ENCODE measurements at places on chromosomes 2 and 18.

GRCh38 chr2:97359861-97360584 is 229.7 kb downstream of the ANKRD36B start:
- DNase-seq = no peak

DNA sequence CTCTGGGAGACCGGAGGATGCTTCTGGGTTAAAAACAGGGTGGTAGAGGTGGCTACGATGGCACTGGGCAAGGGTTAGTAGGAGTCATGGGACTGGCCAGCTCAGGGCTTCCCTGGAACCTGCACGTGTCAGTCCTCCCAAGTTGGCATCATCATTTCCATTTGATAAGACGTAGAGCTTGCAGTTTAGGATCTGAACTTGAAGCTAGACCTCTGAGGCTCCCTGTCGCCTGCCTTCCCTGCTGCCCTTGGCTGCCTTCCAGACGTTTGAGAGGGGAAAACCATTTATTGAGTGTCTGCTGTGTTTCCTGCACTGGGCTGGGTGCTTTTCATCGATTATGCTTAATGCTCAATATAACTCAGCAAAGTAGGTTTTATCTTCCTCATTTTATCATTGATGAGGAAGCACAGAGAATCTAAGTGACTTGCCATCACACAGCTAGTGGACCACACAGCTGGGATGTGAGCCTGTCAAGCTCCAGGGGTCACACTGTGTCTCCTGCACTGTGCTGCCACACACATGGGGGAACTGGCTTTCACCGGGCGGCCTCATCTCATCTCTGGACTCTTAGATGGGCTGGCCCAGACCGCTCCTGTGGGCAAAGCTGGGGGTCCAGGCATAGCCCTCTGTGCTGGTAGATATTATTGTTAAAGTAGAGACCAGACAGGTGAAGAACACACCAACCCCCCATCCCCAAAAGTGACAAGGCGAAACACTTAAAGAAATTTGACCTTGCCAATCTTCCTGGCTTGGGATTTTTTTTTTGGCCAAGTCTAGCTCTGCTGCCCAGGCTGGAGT is 7.8 kb downstream of the NT5DC4 start:
- DNase-seq = no peak

DNA sequence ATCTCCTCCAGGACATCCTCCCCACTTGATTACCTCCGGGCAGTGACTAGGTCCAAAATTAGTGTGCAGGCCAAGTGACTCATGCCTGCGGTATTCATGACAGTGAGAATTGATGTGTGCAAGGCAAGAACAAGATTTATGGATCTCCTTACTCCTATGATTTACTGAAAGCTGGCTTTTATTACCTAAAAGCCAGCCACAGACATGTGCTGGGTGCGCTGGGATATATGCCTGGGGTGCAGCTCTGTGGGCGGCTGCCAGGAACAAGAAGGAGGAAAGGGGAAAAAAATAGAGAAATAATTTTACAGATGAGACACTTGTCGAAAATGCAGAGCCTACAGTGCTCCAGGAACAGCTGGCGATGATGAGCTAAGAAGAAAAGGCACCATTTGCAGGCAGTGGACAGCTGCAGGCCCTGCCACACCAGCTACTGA is 359.3 kb downstream of the CMPK2 start:
- DNase-seq = peak; percentile 33

DNA sequence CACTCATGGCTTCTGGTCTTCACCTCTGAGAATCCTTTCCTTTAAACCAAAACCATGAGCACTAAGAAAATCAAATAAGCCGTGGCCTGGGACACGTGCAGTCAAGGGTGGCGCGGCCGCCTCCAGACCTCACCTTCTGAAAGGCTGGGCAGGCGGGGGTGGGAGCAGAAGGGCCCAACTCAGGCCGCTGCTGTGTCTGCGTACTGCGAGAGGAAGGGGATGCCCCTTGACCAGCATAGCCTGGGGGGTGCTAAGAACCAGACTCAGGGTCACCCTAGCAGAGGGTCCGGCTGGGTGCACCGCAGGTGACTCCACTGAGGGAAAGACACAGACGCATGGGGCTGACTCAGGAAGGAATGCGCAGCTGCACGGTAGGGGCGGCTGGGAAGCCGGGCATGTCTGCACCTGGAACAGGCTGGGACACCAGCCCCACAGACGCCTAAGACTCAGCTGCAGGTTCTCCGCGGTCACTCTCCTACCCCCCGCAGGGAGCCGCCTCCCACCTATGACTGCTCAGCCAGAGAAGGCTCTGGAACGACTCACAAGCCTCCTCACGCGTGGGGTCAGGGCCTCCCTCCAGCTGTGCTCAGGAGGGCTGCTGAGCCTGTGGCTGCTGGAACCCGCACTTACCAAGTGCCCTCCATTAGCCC is 432.4 kb upstream of the MYT1L start:
- no peak for DNase-seq

GRCh38 chr18:74499633-74500032 is 3.5 kb downstream of the CNDP2 start:
- no peak for DNase-seq

- DNase-seq = no peak
Measured at GRCh38 chr2:239577935-239578334, 177.1 kb upstream of the HDAC4 start.

DNA sequence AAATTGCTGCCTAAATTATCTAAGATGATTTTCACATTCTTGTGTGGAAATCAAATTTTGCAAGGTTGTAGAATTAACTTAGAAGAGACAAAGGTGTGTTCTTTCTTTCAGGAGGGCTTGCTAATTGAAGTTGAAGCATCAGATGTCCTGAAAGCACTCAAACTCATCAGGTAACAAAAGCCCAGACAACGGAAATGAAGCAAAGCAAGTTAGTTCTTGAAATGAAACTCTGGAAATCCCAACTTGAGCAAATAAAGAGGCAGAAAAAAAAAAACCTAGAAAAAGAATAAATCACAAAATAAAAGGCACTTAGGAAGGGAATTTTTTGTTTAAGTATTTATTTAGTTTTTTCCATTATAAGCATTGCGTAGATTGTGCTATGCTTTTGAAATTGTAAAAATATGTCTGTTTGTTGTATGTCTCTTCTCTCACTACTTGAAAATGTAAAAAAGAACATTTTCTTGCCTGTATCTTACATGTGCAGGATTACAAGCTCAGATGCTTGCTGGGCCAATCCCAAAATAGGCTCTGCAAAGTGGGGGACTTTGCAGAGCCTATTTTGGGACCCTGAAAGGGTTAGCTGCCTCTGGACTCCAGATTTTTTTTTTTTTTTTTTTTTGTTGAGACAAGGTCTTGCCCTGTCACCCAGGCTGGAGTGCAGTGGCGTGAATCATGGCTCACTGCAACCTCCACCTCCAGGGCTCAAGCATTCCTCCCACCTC is 46.7 kb downstream of the FAM161A start:
- no peak for DNase-seq

GRCh38 chr18:60145776-60146175 is 226.8 kb downstream of the MC4R start:
- DNase-seq = no peak

GRCh38 chr18:11176481-11176881 is 27.1 kb upstream of the PIEZO2 start:
- DNase-seq = peak; percentile 18

- no peak for DNase-seq
Measured at GRCh38 chr2:74278176-74278575, 65.0 kb downstream of the SLC4A5 start.

- no peak for DNase-seq
Measured at GRCh38 chr2:45813003-45813941, 161.8 kb downstream of the PRKCE start.

DNA sequence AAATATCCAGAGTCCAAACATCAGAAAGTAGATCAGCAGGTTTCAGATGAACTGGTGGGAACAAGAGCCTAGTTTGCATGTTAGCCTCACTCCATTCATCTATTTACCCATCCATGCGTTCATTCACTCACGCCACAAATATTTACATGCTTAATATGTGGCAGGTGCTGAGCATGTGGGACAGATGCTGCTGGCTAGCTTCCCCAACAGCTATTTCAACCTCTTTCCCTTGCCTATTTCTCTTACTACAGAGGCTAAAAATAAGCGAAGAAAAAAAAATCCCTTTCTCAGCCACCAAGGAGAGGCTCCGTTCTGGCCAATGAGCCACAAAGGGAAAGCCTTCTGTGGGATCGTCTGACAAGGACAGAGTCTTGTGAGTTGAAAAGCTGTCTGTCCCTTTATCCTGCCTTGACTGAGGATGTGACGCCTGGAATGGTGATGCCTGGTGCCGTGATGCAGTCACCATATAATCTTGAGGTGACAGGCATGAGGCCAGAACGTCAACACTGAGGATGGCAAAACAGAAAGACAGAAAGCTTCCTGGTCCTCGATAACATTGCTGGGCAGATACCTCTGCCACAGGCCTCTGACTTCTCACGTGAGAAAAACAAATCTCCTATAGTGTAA is 78.2 kb downstream of the KCTD1 start:
- no peak for DNase-seq

DNA sequence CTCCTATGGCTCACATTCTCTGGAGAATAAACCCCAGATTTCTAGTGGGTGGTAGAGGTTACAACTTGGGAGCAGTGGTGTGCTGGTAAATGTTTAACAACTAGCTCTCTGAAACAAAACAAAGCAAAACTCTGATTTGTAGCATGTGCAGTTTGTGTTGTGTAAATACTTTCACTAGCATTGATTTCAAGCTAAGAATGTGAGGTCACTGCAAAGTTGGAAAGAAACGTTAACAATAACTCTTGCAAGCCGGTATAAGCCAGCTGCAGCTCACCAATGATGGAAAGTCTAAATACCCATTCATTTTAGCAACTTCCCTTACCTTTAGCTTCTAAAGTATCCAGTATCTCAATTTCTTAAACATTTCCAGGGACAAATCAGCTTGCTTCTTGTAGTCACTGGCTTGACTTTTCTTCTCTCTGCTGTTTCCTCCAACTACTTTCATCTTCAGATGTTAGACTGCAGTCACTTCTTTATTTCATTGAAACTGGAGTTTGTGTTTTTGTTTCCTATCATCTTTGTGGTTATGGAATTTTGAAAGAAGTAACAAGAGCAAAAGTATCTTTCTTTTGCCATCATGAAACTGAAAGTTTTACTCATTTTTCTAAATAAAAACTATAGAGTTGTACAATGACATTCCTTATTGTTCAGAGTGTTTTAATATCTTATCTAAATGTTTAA is 140.2 kb downstream of the PLCL1 start:
- no peak for DNase-seq

- DNase-seq = peak; percentile 78
Measured at GRCh38 chr18:68714712-68715496, at the start of gene TMX3. TSS of gene TMX3 (minus strand) at chr18:68715108. CDS start at chr18:68714981, 127 bp downstream.

GRCh38 chr2:217873371-217873770 is 129.4 kb downstream of the TNS1 start:
- no peak for DNase-seq

- no peak for DNase-seq
Measured at GRCh38 chr2:122886479-122887145, 1131.2 kb downstream of the TSN start.

DNA sequence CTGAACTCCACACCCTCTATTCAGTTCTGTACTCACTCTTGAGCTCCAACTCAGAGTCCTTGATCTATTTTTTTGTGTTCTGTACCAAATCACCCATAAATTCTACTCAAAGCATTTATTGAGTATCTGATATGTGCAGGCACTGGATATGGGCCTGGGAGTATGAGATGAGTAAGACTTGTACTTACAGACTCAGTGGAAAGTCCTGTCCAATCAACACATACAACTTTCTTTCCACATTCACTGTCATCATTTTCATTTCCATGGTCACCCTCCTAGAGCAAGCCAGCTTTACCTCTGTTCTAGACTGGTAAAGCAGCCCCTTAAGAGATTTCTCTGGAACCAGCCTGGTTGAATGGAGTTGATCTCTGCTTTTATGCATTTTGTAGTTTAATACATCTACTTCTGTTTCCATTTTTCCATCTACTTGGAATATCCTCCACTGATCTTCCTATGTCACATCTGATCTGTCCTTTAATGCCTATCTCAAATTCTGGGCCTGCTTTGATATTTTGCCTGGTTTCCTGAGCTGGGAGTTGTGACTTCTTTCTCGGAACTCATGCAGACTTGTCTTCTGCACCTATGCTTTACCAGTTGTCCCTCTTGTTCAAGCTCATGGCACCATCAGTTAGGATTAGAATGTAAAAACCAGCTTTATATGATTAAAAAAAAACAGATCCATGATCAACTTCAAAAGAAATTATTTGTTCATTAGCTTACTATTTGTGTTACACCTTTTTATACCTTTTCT is 96.9 kb upstream of the GLS start:
- DNase-seq = no peak

- DNase-seq = no peak
Measured at GRCh38 chr2:237967463-237967951, 693 bp downstream of the UBE2F start.

- no peak for DNase-seq
Measured at GRCh38 chr2:241559323-241560161, 997 bp downstream of the BOK start.

- no peak for DNase-seq
Measured at GRCh38 chr2:120701096-120701495, 34.6 kb upstream of the GLI2 start.

DNA sequence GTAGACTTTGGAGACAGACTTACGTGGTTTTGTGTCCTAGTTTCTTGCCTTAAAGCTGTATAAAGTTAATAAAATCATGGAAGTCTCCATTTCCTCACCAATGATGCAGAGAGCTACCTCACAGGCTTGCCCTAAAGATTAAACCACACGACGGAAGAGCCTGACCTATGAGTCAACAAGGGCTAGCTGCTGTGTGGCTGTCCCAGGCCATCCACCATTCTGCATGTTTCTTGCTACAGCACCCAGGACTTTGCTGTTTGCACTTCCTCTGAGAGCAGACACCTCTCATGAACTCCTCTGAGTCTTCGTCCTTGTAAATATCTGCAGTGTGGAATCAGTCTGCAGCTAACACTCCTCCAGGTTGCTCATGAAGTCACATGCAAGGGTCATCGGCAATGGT is 160.0 kb upstream of the TRIB2 start:
- DNase-seq = no peak

GRCh38 chr2:51994123-51994763 is 962.3 kb upstream of the NRXN1 start:
- DNase-seq = no peak

DNA sequence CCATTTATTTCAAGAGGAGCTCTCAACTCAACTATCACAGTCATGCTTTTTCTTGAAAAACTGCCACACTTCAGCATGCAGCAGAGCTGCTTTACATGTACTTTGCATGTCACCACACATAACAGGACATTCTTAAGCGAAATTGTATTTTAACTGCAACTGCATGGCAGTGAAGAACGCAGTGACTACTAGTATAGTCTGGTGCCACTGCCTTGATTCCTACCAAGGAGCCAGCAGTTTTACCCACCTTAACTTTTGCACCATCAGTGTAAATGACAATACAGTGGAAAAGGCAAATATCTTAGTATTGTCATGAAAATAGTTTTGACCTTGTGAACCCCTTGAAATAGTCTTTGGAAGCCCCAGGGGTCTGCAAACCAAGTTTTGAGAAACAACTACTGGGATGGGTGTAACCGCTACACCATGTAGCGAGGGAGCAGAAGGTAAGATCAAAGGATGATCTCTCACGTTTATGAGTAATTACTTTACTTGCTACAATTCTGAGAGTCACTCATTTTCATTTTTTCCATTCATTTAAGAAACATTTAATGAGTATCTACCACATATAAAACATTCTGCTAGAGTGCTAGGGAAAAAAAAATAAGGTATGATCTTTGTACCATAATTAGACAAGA is 32.3 kb upstream of the MPP4 start:
- no peak for DNase-seq

GRCh38 chr2:61710711-61711110 is 143.1 kb downstream of the FAM161A start:
- DNase-seq = no peak

Data from amniotic stem cell (primary cell).